NCI-H1417 treated with DMSO at 0.1 percent for 48 hours (cell line): ENCODE measurements at places on chromosomes 2 and 18.

- no peak for DNase-seq
Observed at GRCh38 chr18:50879302-50880118, 592 bp downstream of the ME2 start.

GRCh38 chr2:25524507-25524906 is 148.9 kb downstream of the DTNB start:
- DNase-seq = no peak

DNA sequence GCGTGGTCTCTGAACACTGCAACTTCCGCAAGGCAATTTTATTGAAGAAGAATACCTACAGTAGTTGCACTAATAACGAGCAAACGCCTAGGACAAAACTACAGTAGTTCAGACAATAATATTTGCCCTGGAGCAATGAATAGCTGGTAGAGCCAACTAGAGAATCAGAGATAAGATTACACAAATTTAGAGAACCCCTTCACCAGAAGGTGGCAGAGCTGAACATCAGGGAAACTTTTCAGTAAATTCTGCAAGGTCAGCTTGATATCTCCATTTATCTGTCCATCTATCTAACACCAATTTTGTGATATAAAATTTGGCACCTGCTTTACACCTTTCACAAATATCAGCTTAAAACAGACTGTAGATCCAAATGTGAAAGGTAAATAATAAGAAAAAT is 43.8 kb downstream of the CDH19 start:
- DNase-seq = peak; percentile 25

GRCh38 chr2:126668254-126668653 is 12.3 kb downstream of the GYPC start:
- no peak for DNase-seq

GRCh38 chr2:59184276-59185020 is 943.3 kb upstream of the FANCL start:
- no peak for DNase-seq

- no peak for DNase-seq
Observed at GRCh38 chr2:3443083-3443482, 63.6 kb downstream of the TRAPPC12 start.

DNA sequence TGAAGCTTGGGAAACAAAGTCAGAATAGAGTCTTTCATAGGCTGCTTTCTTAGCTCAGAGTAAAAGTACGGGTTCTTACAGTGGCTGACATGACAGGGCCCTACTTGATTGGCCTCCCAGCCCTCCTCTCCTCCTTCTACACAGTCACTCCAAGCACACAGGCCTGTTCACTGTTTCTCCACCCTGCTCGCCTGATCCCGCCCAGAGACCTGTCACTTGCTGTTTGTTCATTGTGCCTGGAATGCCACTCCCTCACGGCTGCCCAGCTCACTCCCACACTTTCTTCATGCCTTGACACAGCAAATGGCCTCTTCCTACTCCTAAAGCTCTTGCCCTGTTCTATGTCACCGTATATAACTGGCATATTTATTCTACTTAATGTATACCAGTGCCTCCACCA is 104.8 kb downstream of the MAP4K4 start:
- DNase-seq = no peak

DNA sequence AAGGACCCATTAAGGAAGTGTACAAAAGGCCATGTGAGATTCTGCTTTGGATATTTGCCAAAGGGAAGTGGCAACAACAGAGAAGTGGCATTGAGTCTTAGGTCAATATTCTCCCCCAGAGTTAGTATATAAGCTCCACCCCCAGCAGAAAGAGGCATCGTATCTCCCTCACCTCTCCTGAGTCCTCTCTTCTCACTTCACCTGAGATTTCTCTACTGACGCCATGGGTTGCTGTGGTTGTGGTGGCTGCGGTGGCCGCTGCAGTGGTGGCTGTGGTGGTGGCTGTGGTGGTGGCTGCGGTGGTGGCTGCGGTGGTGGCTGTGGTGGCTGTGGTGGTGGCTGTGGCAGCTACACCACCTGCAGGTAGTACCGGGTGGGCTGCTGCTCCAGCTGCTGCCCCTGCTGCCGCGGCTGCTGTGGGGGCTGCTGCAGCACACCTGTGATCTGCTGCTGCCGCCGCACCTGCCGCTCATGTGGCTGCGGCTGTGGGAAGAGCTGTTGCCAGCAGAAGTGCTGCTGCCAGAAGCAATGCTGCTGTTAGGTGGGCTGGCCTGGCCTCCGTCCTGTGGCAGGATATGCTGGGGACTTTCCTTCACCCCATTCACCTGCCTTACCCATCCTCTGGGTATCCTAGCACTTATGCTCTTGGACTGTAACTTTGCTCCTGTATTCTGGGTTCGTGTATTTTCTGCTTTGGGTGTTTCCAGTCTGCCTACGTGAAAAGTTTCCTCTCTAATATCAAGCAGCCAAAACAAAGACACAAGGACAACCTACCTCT is 5.9 kb downstream of the SCYGR3 start:
- no peak for DNase-seq

GRCh38 chr2:113240915-113241911 is 37.5 kb downstream of the PAX8 start:
- DNase-seq = no peak

DNA sequence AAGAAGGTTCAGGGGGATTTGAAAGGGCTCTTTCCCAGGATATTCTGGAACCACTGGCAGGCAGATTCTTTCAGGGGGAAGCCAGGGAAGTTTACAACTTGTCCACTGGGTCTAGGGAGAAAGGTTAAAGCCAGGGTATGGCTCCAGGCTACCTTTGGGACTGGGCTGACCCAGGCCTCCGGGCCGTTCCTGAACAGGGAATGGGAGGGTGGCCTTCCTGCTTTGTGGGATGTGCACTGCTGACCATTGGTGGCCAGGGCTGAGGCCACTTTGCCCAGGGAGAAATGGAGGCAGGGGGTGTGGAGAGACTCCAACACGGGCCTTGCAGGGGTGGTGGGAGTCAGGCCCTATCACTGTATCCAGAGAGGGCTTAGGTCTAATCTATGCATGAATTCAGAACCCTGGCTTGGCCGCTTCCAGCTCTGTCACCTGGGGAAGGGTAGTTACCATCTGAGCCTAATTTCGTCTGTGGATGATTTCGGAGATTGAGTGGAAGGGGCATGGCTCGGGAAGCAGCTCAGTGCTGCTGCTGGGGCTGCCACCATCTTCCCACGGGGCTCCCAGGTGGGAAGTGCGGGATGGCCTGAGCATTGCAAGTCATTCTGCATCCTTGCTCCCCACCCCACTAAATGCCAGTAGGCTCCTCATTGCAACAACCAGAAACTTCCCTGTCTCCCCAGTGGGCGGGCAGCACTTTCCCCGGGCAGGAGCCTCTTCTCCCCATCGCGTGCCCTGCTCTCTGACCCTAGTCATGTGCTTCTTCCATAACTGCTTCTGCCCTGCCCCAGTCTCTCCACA is 57.1 kb upstream of the OTOF start:
- DNase-seq = no peak

DNA sequence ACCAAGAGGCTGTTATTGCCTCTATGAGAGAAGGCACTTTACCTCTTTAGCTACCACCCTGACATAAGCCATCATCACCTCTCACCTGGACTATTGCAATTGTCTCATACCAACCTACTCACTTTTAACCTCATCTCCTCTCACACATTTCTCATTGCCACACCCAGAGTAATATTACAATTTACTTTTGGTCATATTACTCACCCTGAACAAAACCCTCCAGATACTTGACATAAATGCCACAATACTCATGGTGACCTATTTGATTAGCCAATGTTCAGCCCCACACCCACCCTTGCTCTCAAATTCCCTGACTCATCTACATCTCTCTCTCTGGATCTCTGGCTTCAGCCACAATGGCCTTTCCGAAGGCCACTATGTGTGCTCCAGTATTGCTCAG is 90.9 kb upstream of the CDH7 start:
- DNase-seq = no peak

DNA sequence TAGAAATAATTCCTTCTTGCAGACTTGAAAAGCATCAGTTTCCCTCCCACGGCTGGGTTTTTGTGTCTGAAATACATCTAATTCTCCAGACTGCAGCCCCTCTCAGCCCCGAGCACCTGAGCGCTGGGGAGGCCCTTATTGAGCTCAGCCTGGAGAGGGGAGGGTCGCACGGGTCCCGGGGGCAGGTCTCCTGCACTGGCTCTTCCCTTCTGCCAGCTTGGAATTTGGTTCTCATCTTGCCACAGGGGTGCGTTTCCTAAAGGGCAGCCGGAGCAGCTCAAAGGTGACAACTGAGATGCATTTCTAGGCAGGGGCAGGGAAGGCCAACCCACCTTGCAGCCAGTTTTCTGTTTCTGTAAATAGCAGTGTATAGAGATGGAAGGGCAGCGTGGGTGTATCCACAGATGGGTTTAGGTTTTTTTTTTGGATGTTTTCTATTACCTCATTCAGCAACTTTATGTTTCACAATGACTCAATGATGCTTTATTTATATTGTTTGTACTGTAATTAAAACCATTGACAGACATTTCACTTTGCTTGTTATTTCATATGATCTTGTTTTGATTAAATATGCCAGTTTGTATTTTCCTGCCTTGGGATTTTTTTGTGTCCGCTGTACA is 37.0 kb downstream of the GBX2 start:
- DNase-seq = no peak

DNA sequence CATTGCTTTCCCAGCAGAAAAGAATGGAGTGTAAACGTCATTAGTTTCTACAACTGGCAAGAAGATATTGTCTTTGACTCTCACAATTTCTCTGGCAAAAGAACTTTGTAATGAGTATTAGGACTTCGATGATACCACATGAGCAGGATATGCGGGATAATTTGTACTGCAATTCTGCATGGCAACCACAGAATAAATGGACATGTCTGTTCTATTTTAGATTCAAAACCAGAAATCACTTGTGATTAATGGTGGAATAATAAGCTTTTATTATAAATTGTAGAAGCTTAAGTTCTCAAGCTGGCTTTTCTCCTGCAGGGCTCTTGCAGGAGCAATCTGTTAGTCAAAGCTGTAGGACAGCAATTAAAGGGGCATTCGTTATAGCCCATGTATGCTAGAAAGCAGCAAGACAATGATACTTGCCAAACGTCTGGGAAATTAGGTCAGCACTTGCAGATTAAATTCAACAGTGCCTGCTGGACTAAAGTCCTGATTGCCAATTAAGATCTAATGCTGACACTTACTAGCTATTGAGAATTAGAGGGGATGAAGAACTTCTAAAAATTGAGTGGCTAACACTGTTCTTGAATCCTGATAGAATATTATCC is 177.9 kb downstream of the PTH2R start:
- no peak for DNase-seq
